NCI-H1048 (cell line): ENCODE measurements at places on chromosomes 1 and 21.

DNA sequence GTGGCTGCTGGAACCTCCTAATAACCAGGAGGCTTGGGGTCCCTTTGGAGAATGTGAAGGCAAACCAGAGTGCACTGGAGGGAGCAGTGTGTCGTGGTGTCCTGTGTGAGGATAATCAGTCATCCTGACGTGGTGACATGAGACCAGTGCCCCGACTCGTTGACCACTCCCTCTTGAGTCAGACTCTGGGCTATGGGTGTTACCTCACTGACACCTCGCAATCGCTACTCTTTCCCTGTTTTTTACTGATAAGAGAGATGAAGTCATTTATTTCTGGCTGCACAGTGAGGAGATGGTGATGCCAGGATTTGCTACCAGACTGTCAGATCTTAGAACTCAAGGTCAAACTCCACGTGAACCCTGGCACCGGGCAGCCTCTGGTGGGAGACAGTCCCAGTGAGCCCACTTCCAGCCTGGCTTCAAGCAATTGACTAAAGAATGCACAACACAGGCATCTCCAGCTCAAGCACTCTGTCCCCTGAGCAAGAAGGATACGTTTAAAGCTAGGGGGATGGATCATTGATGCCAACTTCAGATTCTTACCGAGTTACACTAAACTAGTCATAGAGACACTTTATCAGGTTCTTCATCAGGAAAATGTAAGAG, 30.3 kb downstream of the UBASH3A start:
- DNase-seq = no peak

- no peak for DNase-seq
Measured at GRCh38 chr1:32770741-32771548, 46.2 kb downstream of the YARS1 start.

DNA sequence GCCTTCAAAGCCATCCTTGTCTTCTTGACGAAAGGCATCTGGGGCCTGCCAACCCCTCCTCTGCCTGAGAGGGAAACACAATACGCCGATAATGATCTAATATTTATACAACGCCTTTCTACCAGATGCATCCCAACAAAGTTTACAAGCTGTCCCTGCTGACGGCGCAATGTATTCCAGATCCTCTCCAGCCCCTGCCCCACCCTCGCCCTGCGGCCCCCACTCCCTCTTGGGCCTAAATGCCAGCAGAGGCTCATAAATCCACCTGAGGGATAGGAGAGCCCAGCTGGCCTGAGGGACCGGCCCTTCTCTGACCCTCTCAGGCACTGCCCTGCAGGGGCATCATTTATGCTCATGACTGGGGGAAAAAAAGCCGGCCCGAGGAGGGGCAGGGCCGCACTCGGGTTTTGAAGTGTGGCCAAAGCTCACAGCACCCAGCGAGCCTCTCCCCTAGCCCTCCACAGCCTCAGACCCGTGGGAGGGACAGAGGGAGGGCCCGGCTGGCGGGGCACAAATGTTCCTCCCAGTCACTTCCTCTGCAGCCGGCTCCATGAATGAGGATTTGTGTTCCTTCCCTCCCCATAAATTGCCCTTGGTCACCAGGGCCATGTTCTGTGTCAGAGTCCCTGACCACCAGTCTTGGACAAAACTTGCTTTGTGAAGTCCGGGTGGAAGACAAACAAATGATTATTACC, 140.3 kb downstream of the FOXD2 start:
- DNase-seq = no peak

- DNase-seq = no peak
Measured at GRCh38 chr1:58780836-58781452, 2.9 kb downstream of the JUN start.

GRCh38 chr1:67636146-67636545, 48.9 kb upstream of the GADD45A start:
- no peak for DNase-seq

- DNase-seq = no peak
Measured at GRCh38 chr1:205271277-205271676, 43.5 kb downstream of the TMCC2 start.

DNA sequence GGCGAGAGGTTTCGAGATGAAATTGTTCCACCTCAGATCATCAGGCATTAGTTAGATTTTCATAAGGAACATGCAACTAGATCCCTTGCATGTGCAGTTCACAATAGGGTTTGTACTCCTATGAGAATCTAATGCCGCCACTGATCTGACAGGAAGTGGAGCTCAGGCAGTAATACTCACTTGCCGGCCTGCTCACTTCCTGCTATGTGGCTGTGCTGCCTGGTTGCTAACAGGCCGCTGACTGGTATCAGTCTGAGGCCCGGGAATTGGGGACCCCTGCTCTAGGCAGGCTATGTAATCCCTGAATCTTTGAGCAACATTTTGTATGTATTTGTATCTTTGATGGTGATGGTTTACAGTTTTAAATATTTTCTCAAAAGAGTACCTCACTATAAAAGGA, 32.5 kb downstream of the XKR8 start:
- no peak for DNase-seq

DNA sequence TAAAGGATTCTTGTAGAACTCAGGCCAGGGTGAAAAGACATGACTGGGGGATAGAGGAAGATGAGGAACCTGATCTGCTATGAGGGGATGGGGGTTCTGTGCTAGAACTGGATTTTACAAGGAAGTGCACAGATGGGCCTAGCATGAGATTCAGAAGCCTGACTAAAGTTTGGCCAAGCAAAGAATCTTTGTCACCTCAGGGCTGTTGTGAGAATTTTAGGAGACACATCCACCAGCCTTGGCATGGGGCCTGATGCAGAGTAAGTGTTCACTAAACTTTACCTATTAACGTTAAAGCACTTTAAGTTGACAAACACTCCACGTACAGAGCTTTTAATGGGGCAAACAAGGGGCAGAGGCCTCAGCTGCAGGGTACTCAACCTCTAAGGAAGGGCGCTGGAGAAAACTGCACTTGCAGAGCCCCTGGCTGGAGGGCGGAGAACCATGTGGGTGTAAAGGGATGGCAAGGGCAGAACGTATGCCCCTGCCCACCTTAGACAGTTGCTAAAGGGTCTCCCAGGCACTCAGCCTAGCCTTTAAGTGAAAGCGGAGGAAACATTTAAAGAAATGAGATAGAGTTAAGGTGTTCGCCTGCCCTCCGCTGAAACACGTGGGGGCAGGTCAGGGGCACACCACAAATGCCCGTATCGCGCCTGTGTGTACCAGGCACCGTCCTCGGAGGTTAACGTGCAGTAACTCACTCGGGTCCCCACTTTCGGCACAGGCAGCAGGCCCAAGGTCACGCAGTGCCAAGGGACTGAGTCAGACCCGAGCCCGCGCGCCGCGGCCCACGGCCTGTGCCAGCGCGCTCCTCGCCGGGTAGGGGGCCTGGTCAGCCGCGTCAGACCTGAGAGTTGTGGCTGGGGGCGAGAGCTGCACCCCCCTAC, 990 bp upstream of the MRPS6 start:
- no peak for DNase-seq

- no peak for DNase-seq
Measured at GRCh38 chr1:31701091-31701736, 2.6 kb downstream of the COL16A1 start.

DNA sequence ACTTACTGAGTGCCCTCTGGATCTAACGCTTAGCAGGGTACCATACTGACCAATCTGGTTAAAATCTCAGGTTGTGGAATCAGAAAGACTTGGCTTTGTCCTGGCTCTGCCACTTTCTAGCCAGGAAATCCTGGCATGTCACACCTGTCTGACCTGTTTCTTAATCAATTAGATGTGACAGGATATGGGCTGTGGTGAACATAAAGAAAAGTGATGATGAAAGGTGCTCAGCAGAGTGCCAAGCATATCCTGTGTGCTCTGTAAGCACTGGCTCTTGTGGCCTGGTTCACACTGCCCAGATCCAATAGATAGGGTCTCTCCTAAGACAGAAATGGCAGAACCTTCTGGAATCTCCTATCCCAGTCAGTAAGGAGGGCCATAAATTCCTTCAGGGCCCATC, 53.9 kb downstream of the PHC2 start:
- no peak for DNase-seq

DNA sequence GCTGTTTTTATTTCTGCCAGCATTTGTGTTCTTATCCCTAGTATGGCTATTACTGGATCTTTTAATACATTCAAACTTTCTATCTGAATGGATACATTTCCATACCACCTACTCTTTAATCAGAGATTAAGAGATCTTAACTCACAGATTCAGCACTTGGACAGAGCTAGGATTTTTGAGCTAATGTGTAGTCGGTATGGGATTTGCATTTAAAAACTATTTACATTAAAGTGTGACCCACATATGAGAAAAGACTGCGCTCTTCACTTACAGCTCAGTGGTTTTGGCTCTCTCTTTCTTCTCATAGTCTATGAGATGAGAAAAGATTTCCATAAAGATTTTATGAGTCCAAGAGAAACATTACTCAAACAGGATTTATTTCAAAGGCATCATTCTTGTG, 16.4 kb downstream of the HMGB4 start:
- DNase-seq = no peak

- DNase-seq = no peak
Measured at GRCh38 chr21:35911412-35912191, 148.7 kb downstream of the SETD4 start.

- DNase-seq = no peak
Measured at GRCh38 chr1:234337233-234337632, 36.0 kb upstream of the COA6 start.
